ENCODE measurements at places on chromosomes 1 and 21.

DNA sequence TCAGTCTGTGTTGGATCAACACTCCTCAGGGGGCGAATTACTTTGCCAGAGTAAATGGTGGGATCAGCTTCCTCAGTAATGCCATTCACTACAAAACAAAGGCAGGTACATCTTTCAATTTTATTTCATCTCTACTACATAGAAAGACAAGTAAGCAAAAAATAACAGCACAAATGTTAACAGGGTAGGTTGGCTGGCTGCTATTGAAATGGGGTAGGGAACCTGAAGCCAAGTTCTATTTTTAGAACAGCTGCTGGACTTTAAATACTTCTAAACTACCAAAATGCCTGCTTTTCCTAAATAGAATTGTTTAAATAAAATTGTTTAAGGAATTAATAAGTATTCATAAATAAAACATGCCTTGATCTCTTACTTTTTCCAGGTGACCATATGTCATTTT is 7.3 kb upstream of the NRAS start:
- no peak for DNase-seq

DNA sequence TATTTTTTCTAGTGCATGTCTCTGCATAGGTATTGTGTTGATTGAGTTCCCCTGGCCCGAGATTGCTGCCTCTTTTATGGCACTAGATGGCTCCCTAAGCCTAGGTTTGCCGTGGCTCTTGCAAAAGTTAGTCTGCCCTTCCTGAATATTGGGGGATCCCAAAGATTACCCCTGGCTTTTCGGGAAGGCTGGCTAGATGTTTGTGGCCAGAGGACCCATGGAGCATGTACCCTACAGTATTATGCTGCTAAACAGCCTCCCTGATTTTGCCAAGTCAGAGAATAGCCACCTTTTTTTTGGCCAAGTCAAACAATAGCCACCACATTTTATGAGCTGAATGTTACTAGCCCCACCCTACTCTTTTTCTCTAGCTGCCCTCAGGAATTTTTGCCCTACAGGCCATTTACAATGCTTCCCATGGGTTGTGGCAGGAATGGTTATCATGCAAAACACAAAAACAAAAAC is 343.2 kb downstream of the OLFM3 start:
- DNase-seq: no peak

DNA sequence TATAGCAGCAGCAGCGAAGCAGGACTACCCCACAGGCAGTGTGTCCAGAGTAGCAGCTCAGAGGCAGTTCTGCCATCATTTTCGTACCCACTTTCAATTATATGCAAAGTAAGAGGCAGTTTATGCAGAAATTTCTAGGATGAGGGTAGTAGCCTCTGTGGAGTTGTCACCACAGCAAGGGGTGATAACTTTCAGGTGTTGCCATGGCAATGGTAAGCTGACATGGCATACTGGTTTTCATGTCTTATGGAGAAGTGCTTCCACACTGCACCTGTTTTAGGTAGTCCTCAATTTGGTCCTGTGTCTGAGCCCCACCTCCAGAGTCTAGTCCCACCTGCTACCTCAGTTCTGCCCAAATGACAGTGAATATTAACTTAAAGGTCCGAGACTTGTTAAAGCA is 133.3 kb upstream of the SYT6 start:
- no peak for DNase-seq

DNA sequence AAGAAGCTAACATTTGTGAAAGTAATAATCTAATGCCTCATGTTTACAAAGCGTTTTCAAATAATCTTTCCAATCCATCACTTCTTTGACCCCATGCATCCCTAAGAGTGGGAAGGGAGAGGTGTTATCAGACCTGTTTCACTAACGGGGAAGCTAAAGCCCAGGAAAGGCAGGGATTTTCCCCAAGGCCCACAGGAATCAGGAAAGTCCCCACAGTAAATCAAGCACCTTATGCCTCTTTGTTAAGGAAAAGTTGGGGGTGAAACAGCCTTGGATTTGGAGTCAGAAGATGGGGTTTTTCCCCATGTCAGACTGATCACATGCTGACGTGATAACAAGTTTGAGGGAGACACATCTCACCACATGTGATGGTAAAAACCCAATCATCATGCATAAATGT is 20.0 kb upstream of the ANGPTL7 start:
- no peak for DNase-seq

GRCh38 chr21:43370888-43371570 is 55.9 kb downstream of the SIK1 start:
- DNase-seq: no peak

GRCh38 chr21:39529026-39529425 is 77.3 kb downstream of the SH3BGR start:
- DNase-seq: no peak

DNA sequence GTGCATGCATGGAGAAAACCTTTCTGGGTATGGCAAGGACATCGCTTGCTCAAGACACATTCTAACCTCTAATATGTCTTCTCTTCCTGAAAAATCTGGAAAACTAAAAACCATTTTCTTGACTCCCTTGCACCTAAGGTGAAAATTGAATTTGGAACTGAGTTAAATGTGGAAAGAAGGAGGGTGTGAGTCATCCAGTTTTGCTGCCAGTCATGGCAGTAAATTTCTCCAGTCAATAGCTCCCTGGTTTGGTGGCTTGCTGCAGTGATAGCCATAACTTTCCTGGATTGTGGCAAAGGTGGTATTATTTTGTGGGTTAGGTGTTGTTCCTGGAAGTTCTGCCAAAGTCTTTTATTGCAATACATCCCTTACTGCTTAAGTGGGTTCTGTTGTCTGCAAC is 2.5 kb downstream of the ZCCHC17 start:
- DNase-seq: no peak
